Mesenchymal stem cell (in vitro differentiated cells and primary cell): ENCODE measurements at places on chromosomes 16 and 17.

DNA sequence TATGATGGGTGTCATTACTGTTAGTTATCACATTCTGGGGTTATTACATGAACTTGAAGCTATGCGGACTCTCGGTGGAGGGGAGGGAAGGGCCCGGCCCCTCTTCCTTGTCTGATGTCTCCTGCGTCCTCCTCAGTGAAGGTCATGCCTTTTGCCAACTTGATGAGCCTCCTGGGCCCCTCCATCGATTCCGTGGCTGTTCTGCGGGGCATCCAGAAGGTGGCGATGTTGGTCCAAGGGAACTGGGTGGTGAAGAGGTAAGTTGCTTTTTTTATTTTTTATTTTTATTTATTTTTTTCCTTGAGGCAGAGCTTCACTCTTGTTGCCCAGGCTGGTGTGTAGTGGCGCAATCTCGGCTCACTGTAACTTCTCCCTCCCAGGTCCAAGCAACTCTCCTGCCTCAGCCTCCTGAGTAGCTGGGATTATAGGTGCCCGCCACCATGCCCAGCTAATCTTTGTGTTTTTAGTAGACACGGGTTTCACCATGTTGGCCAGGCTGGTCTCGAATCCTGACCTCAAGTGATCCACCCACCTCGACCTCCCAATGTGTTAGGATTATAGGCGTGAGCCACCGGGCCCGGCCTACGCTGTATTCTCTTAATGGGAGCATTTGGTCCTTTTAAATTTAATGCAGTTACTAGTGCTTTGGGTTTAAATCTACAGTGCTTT is 21.6 kb downstream of the POLR3E start:
- peak; percentile 43 for DNase-seq

DNA sequence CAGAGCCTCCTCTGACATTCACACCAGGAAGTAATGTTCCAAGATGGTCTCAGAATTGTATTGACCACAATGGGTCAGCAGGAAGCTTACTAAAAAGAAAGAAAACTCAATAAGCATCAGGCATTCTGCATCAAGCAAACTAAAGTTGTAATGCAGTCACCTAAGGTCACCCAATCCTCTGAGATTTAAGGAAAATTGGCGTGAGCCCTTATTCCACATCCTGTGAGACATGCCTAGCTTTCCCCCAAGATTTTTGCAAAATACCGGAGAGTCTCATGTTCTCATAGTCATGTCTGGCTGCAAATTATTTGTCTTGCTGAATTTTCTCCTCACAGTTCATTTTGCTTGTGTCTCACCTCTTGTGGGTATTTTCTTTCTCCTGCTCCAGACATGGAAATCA is 417.1 kb upstream of the SOX9 start:
- no peak for DNase-seq

DNA sequence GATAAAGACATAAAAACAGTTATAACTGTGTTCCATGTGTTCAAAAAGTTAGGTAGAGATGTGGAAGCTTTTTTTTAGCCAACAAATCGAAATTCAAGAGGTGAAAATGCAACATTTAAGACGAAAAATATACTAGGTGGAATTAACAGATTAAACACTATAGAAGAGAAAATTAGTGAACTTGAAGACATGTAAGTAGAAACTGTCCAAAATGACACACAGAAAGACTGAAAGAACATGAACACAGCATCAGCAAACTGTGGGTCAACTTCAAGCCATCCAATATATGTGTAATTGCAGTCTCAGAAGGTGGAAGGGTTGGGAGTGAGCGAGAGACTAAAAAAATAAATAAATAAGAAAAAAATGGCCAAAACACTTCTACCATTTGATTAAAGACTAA is 9.3 kb downstream of the FAM83G start:
- DNase-seq = no peak

DNA sequence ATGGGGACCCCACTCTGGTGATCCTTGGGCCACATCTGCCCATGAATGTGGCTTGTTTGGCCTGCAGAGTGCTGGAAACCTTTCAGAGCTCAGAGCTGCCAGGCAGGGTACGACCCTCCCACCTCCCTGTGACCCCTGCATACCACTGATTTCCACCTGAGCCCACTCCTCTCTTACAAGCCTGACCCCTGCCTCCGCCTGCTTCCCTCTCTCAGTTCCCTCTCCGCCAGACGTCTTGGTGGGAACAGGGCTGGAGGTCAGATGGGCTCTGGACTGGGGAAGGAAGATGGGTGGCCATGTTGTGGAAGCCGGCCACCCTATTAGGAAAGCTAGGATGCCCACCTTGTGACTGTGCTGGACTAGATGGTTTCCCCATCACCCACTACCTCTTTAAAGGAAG is 185.1 kb downstream of the KATNIP start:
- DNase-seq = no peak
